Caco-2 (cell line): ENCODE measurements at places on chromosomes 13 and 19. TPM values are rescaled to one million over a fixed set of nuclear protein-coding genes. Genes with fewer than 3 reads are reported as not detected.

GRCh38 chr13:36914648-36915047 is 5.4 kb downstream of the SMAD9 start:
- no peak overlapping the region for H3K4me3 ChIP-seq
- no peaks in the 10 kb centered on the region for H3K27me3 ChIP-seq
- no peak for DNase-seq
- no peak overlapping the region for H3K27ac ChIP-seq

DNA sequence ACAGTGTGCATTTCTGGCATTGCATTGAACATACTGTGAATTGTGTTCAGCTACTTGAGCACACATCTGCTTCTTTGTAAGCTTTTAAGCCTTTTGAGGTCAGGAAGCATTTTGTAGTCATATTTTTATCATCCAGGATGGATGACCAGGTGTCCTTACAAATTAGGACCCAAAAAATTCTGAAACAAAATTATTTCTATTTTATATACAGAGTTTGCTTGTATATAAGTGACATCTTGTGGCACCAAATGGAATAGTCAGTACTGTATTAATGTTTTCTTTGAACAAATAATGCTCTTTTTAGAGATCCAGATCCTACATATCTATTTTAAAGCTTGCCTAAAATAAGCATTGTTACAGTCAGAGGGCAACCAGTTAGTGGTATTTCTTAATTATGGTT is 9.5 kb upstream of the SUPT20H start:
- no peak overlapping the region for H3K4me3 ChIP-seq
- no peaks in the 10 kb centered on the region for H3K36me3 ChIP-seq
- no peak for DNase-seq
- no peak overlapping the region for H3K27ac ChIP-seq

DNA sequence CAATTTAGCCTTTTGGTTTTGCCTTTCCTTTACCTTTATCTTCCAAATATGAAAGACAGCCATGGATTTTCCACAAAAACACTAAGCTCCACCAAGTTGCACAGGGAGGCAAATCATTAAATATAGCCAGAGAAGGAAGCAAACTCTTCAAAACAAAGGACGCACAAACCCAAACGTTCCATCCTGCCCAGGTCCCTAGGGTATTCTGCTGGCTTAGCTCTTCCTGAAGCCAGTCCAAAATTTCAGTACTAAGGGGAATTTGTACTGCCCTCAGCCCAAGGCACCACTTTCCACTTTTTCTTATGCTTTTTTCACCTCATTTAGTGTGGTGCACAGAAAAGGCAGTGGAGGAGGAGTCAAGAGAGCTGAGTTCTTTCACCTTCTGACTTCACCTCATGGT is 169.9 kb downstream of the FLT1 start:
- no peak overlapping the region for H3K4me3 ChIP-seq
- H3K36me3 ChIP-seq, result no peaks in the 10 kb centered on the region
- DNase-seq, result no peak
- H3K4me1 ChIP-seq, result peaks cover 16% of the 10 kb centered on the region

- no peaks in the 10 kb centered on the region; the same call in 1 of the 2 replicates for H3K36me3 ChIP-seq
- H3K27me3 ChIP-seq, result no peaks in the 10 kb centered on the region
- no peak for DNase-seq
Measured at GRCh38 chr13:46339035-46339666, 47.9 kb downstream of the RUBCNL start.

DNA sequence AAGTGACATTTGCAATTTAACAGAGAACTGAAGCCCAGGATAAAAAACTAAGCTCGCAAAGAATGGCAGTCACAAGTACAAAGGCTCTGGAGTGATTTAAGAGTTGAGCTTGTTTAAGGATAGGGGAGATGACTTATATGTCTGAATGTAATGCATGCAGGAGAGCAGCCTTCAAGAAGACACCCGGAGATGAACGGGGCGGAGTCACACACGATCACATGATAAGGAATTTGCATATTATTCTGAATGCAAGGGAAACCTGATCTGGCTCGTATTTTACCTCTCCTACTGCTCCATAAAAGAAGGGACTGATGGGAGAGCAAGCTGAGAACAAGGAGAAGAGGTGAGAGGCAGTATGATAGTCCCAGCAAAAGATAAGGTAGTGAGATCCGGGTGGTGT is 12.9 kb downstream of the TBC1D4 start:
- DNase-seq, result peak; percentile 38
- peak overlapping the region; percentile 68 for H3K27ac ChIP-seq
- H3K27me3 ChIP-seq, result no peaks in the 10 kb centered on the region
- peaks cover 31% of the 10 kb centered on the region for H3K4me1 ChIP-seq
- H3K36me3 ChIP-seq, result peaks cover 3% of the 10 kb centered on the region

GRCh38 chr19:40862333-40862732 is 12.1 kb upstream of the CYP2A6 start:
- H3K4me3 ChIP-seq, result no peak overlapping the region
- H3K27me3 ChIP-seq, result no peaks in the 10 kb centered on the region

DNA sequence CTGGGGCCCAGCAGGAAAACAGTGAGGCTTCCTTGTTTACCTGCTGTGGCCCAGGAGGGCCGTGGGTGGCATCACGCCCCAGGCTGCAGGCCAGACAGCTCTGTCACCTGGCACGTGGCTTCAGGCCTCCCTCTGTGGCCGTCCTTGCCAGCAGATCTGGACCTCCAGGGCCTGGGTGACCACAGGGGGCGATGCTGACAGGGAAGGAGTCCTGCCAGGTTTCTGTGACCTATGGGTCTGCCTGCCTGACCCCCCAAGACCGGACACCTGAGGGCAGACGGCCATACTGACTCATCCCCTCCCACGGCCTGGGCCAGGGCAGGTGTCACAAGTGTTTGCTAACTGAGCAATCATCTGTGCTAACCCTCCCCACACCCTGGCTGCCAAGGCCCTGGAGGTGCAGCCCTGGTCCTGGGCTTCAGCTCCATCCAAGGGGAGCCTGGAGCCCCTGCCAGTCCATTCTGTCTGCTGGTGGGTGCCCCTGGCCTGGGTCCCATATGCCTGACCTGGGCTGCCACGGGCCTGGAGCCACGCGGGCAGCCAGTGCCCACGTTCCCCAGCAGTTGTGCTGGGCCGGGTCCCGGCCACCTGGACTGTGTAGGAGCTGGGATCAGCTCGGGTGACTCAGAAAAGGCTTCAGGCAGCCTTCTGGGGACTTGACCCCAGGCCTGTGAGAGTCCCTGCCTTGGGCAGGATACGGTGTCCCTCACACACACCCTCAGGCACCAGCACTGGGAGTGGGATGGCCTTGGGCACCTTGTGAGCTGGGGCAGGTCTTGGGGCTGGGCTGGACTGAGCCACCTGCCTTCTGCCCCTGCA is 3.7 kb downstream of the CDC34 start:
- peaks cover 16% of the 10 kb centered on the region for H3K4me1 ChIP-seq
- H3K27me3 ChIP-seq, result no peaks in the 10 kb centered on the region
- H3K36me3 ChIP-seq, result peaks cover 1% of the 10 kb centered on the region; the same call in 1 of the 2 replicates
- H3K4me3 ChIP-seq, result no peak overlapping the region
- DNase-seq, result peak; percentile 66

DNA sequence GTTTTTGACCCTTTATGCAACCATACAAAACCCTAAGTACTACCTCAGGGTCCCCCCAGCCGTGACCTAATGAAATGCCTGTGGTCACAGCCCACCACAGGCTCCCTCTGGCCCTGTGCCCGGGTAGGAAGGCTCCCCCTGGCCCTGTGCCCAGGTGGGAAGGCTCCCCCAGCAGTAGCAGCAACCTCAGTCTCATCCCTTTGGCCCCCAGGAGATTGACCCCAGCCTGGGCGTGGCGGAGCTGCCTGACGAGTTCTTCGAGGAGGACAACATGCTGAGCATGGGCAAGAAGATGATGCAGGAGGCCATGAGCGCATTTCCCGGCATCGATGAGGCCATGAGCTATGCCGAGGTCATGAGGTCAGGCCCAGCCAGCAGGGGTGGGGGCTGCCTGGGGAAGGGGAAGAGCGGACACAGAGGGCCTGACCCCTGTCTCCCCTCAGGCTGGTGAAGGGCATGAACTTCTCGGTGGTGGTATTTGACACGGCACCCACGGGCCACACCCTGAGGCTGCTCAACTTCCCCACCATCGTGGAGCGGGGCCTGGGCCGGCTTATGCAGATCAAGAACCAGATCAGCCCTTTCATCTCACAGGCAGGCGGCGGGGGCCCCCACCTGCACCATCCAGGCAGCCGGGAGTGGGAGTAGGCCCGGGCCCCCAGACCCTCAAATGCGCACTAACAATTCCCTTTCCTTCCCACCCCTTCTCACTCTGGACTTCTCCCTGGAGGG is 6.3 kb upstream of the BEST2 start:
- peak overlapping the region; percentile 17 for H3K27ac ChIP-seq
- no peak overlapping the region for H3K4me3 ChIP-seq
- no peaks in the 10 kb centered on the region for H3K4me1 ChIP-seq
- no peaks in the 10 kb centered on the region for H3K27me3 ChIP-seq
- DNase-seq, result no peak
- H3K36me3 ChIP-seq, result peaks cover 2% of the 10 kb centered on the region

- H3K4me1 ChIP-seq, result no peaks in the 10 kb centered on the region; the same call in 1 of the 2 replicates
- H3K36me3 ChIP-seq, result no peaks in the 10 kb centered on the region
- H3K4me3 ChIP-seq, result no peak overlapping the region
- no peak for DNase-seq
Measured at GRCh38 chr19:5672708-5673459, 7.4 kb downstream of the MICOS13 start.

Gene UNC13A
- total RNA-seq, result 0.18 and 0.23 TPM in 2 replicates

Gene OVOL3
- total RNA-seq, result not detected in 2 replicates

Gene TMEM255B
- 0.67 and 0.82 TPM in 2 replicates for total RNA-seq

Gene CYP4F3
- 0.65 and 0.93 TPM in 2 replicates for total RNA-seq

Gene SERPINE3
- total RNA-seq, result not detected in 2 replicates

Gene ZNF345
- total RNA-seq, result 0.23 and 0.32 TPM in 2 replicates

Gene SLC25A15
- 22.6 and 27.4 TPM in 2 replicates for total RNA-seq
